Kidney epithelial cell (primary cell): ENCODE measurements at places on chromosomes 13 and 19.

DNA sequence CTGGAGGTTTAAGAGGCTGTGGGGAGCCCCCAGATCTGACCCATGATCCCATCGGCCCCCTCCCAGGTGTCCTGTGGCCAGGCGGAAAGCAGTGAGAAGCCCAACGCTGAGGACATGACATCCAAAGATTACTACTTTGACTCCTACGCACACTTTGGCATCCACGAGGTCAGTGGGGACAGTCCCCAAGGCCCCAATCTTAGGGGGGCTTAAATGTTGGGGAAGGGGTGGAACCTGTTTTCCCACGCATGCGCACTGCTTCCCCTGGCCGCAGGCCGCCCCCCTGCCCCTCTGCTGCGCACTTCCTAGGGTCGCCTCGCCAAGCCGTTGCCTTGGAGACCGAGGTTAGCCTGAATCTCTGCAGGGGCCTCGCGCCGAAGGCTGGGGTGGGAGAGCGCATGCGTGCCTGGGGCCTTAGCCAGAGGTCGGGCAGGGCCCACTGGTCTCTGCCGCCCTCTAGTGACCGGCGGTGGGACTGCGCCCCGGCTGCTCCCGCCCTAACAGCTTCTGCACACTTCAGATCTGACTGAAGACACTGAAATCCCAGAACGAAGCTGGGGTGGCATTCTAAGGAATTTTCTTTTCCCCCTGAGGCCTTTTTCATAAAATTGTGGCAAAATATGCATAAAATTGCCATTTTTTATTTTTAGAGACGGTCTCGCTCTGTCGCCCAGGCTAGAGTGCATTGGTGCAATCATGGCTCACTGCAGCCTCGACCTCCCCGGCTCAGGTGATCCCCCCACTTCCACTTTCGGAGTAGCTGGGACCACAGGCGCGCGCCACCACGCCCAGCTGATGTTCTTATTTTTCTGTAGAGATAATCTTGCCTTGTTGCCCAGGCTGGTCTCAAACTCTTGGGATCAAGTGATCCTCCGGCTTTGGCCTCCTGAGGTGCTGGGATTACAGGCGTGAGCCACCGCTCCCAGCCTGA is 3.6 kb downstream of the PRMT1 start:
- no peak for DNase-seq

DNA sequence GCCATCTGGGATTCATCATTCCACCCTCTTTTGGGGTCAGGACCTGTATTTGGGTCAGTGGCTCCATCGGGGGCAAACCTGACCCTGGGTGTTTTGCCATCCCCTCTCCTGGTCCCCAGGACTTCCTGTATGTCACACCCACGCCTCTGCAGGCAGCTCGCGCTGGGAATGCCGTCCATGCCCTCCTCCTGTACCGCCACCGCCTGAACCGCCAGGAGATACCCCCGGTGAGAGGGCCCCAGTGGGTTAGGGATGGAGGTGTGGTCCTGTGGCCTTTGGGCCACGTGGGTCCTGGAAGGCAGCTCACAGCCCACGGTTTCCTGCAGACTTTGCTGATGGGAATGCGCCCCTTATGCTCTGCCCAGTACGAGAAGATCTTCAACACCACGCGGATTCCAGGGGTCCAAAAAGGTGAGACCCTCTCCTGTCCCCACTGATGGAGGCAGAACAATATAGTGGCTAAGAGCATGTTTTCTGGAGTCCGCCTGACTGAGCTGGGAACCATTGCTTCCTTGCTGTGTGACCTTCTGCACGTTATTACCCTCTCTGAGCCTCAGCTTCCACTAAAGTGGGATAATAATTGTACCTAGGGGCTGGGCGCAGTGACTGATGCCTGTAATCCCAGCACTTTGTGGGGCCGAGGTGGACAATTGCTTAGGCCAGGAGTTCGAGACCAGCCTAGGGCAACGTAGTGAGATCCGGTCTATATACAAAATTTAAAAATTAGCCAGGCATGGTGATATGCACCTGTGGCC is 14.1 kb downstream of the CPT1C start:
- DNase-seq: no peak

DNA sequence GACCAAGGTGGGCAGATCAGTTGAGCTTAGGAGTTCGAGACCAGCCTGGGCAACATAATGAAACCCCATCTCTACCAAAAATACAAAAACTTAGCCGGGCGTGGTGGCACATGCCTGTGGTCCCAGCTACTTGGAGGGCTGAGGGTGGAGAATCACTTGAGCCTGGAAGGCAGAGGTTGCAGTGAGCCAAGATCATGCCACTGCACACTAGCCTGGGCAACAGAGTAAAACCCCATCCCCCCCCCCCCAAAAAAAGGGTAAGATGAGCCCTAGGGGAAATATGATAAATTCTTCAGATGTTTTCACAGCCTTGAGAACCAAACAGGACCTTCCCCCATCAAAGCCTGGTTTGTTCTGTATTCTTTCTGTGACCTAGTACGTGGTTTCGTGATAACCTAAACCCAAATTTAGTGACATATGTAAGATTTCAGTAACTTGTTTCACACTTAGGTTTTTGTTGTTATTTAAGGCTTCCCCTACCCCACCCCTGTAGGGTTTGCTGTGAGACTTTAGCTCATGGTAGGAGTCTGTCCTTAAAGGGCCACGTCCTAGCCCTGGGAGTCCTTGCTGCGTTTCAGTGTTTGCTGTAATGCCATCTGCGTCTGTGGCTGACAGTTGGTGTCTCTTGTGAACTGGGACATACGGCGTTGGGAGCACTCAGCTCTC is 49.6 kb downstream of the MYO9B start:
- no peak for DNase-seq

- no peak for DNase-seq
Measured at GRCh38 chr19:49436381-49437017, 4.8 kb downstream of the SLC17A7 start.

DNA sequence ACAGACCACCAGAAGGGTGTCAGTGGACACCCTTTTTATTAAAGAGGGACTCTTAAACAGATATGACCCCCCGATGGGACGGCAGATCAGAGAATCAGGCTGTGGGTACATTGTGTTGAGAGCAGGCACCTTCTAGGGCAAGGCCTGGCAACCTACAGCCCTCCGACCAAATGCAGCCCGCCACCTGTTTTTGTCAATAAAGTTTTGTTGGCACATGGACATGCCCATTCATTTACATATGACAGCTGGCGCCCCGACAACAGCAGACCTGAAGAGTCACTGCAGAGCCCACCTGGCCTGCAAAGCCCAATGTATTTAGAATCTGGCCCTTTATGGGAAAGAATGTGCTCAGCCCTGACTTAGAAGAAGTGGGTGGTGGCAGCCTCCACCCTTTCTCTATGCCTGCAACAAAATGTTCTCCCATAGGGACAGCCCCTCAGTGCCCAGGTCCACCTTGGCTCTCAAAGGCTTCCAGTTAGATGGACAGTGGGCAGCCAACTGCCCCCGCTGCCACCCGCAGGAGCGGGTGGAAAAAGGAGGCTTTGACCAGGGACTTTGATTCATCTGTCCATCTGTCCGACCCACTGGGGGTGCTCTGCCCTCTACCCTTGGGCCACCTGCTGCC is 184.9 kb downstream of the PTPRS start:
- no peak for DNase-seq
